ENCODE measurements at places on chromosomes 2 and 18.

DNA sequence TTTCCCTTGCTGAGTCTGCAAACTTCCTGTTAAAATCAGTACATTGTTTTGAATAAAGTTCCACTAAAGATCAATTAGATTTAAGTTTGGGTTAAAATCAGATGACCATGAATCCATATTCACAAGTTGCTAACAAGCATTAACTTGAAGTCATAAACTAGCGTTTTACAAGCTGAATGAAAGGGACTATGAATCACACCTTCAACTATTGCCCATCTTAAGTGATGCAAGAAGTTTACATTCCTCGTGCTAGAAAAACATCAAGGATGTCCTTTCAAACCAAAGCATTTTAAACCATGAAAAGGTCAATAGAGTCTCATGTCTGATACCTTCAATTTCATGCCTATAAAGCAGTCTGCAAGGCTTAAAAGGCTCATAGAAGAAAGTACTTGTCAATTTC is 257.2 kb upstream of the SYT4 start:
- no peak for DNase-seq

DNA sequence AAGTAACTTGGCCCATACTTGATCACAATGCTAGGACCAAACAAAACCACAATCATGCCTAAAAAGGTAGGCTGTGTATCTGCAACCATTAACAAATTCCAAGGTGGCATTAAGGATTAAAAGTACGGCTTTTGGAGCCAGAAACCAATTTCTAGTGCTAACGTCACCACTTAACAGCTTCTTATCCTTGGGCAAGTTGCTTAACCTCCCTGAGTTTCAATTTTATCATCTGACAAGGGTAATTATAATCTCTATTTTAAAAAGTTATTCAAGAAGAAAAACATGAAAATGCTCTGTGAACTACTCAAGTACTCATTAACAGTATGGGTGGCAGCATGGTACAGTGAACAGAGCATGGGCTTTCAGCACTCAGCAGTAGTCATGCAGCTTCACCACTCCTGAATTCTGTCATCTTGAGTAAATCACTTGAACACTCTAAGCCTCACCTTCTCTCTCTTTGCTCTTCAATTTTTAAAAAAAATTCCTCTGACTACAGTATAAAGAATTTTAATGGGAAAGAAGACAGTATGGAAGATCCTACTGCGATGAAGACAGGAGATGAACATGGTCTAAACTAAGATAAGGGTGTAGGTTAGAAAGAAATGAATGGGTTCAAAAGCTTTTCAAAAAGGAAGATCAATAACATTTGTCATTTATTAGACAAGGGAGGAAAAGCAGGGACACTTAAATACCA is 69.2 kb downstream of the SS18 start:
- DNase-seq = no peak

DNA sequence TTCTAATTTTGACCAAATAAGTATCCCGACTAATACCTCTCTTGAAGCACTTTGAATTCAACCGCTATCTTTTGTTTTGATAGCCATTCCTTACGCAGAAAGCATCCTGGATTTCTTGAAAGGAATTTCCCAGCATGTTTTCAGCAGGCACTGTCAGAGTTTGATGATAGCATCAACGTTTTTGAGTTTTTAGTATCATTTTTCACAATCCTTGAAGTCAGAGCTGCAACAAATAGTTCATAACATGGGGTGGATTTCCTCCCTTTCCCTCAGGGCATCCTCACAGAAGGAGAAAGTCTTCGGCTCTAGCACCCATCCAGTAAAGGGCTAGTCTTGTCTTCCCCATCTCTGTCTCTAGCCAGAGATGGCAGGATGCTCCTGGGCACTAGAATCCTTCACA is 46.2 kb downstream of the ANKRD44 start:
- no peak for DNase-seq

GRCh38 chr2:119465687-119466086 is 34.0 kb downstream of the TMEM37 start:
- DNase-seq = no peak

GRCh38 chr2:45728458-45728942 is 77.0 kb downstream of the PRKCE start:
- no peak for DNase-seq

GRCh38 chr18:2515908-2516625 is 55.2 kb downstream of the METTL4 start:
- peak; percentile 55 for DNase-seq

DNA sequence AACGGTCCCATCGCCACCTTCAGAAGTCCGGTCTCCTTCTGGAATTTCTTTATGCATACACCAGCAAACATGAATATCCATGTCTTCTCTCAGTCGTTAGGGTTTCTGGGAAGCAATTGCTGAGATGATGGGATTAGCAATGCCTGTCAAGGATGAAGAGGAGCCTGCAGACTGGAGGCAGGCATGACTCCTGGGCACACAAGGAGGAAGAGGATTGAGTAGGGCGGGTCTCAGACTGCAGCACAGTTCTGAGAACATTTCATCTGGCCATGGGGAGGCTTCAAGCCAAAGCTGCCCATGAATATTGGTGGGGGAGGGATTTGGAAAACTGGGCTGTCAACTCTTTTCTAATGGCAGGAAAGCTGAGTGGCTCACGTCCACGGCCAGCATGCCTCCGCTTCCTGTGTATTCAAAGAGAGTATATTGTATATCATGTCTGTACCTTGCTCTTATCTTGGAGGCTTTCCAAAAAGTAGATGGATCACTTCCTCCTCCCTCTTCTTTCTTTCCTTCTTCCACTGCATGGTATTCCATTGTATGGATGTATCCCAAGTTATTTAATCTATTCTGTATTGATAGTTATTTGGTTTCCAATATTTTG is 24.5 kb downstream of the MC2R start:
- no peak for DNase-seq

GRCh38 chr2:67564076-67564475 is 166.9 kb downstream of the ETAA1 start:
- DNase-seq = no peak

- no peak for DNase-seq
Observed at GRCh38 chr18:48806551-48807261, 144.1 kb downstream of the SMAD7 start.
